ENCODE measurements at places on chromosomes 7 and 10. TPM values are rescaled to one million over a fixed set of nuclear protein-coding genes. Genes with fewer than 3 reads are reported as not detected.

DNA sequence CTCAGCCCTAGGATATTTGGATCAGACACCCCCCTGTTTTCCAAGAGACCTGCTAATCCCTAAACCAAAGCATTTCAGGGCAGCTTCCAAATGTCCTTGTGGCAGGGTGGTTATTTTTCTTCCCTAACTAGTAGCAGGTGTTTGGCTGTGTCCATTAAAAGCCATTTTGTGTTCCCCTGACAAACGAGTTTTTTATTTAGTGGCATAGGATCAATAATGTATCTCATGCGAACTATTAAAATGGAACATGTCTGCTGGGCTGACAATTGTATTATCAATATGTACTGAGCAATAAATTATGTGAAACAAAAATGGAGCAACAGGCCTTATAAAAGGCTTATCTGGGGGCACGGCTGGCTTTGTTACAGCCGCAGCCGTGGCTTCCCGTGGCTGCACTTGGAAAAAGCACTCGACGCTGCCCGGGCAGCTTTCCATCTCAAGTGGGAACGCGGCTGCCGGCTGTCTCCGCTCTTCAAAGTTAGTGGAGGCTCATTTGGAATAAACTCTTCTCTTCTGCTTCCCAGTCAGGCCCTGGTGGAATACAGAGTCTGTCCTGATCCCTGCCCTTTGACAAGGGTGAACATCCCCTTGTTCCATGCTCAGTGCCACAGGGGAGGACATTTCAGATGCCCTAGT is 554.3 kb downstream of the TYW1 start:
- no peak for DNase-seq
- no peaks in the 10 kb centered on the region for H3K36me3 ChIP-seq
- no peak overlapping the region for H3K4me3 ChIP-seq

DNA sequence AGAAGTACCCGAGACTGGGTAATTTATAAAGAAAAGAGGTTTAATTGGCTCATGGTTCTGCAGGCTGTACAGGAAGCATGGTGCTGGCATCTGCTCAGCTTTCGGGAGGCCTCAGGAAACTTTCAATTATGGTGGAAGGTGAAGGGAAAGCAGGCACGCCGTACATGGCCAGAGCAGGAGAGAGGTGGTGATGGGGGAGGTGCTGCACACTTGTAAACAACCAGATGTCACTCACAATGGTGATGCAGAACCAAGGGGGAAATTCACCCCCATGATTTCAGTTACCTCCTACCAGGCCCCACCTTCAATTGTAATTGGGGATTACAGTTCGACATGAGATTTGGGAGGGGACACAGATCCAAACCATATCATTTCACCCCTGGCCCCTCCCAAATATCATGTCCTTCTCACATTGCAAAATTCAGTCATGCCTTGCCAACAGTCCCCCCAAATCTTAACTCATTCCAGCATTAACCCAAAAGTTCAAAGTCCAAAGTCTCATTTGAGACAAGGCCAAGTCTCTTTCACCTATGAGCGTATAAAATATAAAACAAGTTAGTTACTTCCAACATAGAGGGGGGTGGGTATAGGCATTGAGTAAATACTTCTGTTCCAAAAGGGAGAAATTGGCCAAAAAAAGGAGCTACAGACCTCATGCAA is 50.0 kb downstream of the RSBN1L start:
- no peak for DNase-seq
- H3K27me3 ChIP-seq: no peaks in the 10 kb centered on the region
- no peaks in the 10 kb centered on the region for H3K36me3 ChIP-seq
- peaks cover 8% of the 10 kb centered on the region for H3K4me1 ChIP-seq

DNA sequence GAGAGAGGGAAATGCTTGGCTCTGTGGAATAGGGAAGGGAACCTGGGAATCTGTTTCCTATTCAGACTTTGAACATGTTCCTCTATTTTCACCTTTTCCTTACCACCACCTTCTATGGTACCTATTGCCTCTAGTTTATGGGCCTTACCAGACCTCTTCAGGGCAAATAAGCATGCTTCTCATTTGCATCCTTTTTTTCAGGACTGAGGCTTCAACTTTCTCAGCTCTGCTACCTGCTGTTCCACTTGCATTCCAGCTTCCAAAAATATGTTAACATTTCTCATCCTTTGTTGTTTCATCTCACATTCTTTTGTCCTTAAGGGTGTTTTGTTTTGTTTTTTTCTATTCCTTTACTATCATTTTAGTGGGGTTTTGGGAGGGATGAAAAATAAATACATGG is 77.9 kb upstream of the MXI1 start:
- no peak for DNase-seq
- no peak overlapping the region for H3K4me3 ChIP-seq
- no peaks in the 10 kb centered on the region for H3K27me3 ChIP-seq

GRCh38 chr10:71982269-71983178 is 18.3 kb downstream of the CHST3 start:
- H3K4me1 ChIP-seq: peaks cover 3% of the 10 kb centered on the region
- H3K27ac ChIP-seq: peak overlapping the region; percentile 53
- no peaks in the 10 kb centered on the region for H3K36me3 ChIP-seq

DNA sequence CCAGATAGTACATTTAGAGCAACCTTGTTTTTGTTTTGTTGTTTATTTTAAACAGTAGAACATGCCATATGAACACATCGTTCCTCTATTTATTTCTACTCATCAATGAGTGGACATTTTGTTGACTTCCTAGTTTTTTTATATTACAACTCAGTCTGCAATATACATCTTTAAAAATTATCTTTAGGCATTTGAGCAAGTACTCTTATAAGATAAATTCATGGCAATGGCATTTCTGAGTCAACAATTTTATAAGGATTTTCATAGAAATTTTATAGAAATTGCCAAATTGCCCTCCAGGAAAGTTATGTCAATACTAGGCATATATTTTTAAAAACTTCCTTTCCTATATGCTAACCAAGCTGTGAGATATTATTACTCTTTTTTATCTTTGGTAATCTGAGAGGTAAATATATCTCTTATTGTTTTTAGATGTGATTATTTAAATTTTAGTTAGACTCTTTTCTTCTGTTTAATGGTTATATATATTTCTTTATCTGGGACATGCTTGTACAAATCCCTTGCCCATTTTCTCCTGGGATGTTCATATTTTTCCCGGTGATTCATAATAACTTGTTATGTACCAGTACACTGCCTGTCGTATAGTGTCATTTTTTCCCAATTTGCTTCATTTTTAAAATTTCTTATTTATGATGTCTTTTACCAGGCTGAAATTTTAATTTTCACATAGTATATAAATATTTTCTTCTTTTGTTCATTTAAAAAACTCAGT is 50.5 kb downstream of the FZD1 start:
- H3K27ac ChIP-seq: no peak overlapping the region
- no peaks in the 10 kb centered on the region for H3K36me3 ChIP-seq
- no peak overlapping the region for H3K4me3 ChIP-seq
- H3K27me3 ChIP-seq: no peaks in the 10 kb centered on the region

DNA sequence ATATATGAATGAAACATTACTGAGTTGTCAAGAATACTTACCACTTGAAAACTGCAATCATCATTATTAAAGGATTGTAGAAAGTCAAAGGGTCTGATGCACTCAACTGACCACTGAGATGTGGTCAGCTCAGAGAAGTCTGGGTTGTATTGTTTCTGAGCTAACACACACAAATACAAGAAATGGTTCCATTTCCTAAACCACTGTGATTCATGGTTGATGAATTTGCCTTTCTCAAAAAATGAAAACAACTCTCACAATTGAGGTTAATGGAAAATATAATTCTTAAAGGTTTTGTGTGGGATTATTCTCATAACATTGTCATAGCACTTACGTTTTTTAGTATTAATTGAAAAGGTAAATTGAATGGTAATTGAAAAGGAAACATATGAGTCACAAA is 45.6 kb upstream of the TAS2R16 start:
- DNase-seq: no peak
- no peaks in the 10 kb centered on the region for H3K4me1 ChIP-seq
- no peaks in the 10 kb centered on the region for H3K36me3 ChIP-seq
- H3K4me3 ChIP-seq: no peak overlapping the region
- no peak overlapping the region for H3K27ac ChIP-seq

DNA sequence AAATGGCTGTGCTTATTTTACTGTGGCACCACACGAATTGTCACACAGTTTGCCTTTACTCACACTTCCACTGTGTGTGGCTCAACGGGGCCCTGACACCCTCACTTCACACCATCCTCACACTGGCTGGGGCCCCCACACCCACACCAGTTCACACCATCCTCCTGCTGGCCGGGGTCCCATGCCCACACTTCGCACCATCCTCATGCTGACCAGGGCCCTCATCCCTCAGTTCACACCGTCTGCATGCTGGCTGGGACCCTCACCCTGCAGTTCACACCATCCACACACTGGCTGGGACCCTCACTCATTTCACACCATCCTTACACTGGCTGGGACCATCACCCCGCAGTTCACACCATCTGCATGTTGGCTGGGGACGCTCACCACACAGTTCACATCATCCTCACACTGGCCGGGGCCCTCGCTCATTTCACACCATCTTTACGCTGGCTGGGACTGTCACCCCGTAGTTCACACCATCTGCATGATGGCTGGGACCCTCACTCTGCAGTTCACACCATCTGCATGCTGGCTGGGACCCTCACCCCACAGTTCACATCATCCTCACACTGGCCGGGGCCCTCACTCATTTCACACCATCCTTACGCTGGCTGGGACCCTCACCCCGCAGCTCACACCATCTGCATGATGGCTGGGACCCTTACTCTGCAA is 36.0 kb downstream of the BRI3 start:
- H3K27me3 ChIP-seq: no peaks in the 10 kb centered on the region
- no peak overlapping the region for H3K27ac ChIP-seq
- no peak overlapping the region for H3K4me3 ChIP-seq
- no peaks in the 10 kb centered on the region for H3K36me3 ChIP-seq
- no peaks in the 10 kb centered on the region for H3K4me1 ChIP-seq
- DNase-seq: no peak

DNA sequence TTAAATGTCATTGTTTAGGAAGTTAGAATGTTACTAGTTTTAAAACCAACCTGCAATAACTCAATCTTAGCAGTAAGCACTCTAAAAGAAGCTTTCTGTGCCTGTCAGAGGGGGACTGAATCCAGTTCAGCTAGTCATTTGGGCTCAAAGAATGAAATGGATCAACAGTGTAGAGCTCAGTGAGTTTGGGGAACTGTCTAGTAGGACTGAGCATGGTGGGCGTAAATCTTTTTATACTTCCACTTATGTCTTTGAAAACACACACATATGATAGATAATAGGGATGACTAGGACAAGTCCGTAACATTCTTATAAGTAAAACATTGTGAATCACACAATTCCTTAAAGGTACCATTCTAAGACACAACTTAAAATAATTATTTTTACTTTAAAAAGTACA is 11.5 kb downstream of the GSAP start:
- no peak overlapping the region for H3K4me3 ChIP-seq
- no peak overlapping the region for H3K27ac ChIP-seq
- H3K36me3 ChIP-seq: no peaks in the 10 kb centered on the region
- H3K27me3 ChIP-seq: no peaks in the 10 kb centered on the region
- DNase-seq: no peak

The METTL27 gene
- total RNA-seq: 3.6 TPM

The MYOZ1 gene
- not detected for total RNA-seq

The PRSS37 gene
- not detected for total RNA-seq

The LRRN3 gene
- 1.3 TPM for total RNA-seq

Data from pancreas (tissue), 10 donors.